T47D (cell line): ENCODE measurements at places on chromosomes 5 and 9.

DNA sequence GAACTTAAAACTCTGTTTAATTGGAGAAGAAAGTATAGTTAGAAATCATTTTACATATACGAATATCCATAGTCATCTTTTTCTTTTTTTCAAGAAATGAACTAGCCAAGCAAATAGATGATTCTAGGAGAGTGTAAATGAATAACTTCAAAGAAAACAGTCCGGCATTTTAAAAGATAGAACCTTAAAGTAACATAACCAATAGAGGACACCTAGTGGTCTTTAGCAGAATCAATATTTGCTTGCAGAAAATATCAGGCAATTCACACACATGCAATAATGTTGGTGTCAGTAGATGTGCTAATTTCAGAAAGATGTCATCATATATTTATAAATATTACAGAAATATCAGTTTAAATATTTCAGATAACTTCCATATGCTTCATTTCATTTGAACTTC is 57.1 kb downstream of the HCN1 start:
- DNase-seq, result peak; percentile 8

DNA sequence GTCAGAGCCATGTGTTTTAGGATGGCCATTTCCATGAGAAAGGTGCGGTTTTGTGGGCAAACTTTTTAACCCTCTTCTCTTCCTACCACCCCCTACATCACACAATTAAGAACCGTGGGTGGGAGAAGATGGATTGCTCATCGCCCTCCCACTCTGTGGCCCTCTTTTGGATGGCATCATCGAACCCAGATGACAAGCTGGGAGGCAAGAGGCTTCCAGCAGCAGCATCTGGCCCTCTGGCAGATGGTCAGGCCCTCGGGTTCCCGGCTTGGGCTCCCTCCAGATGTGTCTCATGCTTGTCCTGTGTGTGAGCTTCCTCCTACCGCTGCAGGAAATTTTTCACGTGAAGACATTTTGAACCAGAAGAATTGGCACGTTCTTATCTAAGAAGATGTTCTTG is 199.9 kb downstream of the EBF1 start:
- DNase-seq, result no peak

DNA sequence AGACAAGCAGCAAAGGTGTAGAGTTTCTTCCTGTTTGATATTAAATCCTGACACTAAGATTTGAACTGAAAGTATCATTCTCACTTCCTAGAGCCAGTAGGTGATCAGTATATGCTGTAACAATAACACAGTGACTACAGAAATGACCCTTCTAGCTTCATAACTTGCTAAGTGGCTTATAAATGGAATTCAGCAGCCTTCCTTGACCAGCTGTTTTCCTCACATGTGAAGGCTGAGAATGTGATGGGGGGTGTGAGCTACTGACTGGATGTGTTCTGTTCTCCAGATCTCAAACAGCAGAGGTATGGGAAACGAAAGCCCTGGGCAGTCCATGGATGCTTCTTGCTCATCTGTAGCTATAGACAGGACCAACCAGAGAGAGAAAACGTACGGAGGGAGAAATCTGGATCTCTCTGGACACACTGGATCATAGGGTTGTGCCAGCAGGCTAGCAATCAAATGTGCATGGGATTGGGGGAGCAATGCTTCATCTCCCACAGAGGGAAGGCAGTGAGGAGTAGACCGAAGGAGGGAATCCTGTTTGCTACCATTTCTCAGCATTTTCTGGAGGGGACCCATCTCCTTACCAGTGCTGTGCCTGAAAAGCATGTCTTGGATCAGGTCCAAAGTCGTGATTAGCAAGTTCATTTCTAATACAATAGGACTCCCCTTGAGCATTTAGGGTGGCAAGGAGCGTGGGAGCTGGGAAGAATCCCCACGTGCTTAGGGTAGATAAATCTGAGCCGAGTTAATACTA is 39.4 kb downstream of the TNFAIP8 start:
- DNase-seq, result no peak

DNA sequence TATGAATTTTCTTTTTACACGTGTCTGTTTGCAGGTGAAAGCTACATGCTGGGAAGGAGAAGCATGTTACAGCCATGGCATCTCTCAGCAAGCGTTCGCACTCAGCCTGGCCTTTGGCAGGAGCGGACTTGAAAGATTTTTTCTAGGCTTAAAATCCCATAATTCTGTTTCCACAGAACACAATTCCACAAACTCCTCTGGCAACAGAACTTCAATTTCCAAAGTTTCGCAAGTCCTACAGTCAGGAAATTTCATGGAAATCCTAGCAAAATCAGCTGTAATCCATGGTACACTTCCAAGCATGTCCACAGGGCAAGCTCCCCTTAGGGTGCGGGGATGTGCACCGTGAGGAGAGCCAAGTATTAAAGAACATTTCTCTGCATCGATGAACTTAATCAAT is 35.9 kb downstream of the SUB1 start:
- DNase-seq, result no peak

DNA sequence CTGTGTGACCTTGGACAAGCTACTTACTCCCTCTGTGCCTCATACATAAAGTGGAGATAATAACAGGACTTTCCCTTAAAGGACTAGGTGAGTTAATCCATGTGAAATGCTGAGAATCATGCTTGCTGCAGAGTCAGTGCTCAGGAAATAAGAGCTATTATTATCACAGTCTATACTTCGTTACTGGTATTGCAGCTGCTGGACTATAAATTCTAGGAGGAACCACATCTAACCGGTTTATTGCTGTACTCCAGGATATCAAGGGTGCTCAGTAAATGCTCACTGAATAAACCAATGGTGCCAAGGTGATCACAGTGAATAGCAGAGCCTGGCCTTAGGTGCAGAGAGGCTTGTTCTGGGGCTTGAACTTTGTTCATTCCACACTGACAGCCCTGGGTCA is 69.3 kb downstream of the HSPA4 start:
- no peak for DNase-seq

DNA sequence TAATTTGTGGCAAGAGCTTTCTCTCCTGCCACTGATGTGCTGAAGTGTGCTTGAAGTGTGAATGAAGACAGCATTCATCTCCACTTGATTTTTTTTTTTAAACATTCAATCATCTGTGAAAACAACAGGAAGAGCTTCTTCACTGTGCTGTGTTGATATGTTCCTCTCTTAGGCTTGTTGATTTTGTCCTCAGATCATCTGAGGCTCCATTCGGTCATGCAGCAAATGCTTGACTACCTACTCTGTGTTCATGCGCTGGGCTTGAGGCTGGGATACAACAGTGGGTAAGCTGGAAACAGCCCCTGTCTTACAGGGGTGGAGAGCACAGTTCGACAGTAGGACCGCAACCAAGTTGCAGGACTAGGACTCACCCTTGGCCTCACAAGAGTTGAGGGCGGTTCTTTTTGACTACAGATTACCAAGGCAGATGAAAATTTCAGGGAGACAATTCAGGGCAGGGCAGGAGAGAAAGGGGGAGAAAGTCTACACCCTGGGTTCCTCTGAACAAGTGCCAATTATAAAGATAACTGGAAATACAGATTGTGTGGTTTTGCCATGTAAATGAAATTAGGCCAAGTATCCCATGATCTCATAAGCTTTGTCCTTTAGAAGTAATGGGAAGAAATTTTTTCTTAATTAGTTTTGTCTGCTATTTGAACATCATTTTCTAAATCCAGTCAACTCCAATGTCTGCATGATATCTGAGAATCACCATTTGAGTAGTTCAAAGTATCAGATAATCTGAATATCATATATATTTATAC is 31.0 kb upstream of the F2R start:
- no peak for DNase-seq

DNA sequence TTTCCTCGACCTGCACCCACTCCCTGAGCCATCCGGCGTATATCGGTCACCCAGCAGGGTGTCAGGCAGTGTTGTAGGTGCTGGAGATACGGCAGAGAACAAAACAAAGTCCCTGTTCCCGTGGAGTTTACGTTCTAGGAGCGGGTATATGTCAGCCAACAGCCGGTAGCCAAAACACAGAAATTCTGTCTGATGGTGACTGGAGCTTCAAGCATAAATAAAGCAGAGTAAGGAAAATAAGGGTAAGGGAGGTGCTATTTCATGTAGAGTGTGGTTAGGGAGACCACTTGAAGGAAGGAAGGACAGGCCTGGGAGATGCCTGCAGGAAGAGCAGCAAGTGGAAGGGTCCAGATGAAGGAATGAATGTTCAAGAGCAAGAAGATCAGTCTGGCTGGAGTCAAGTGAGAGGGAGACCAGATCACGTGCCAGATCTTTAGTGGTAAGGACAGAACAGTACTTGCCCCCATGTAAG is 783 bp upstream of the ZFR start:
- no peak for DNase-seq
